ENCODE measurements at places on chromosomes 6 and 20.
A peak's percentile ranks its signal among the peaks of the same experiment; 100 is the strongest.

- peak; percentile 36 for DNase-seq
Measured at GRCh38 chr6:152983637-152984512, 1.0 kb upstream of the FBXO5 start.

DNA sequence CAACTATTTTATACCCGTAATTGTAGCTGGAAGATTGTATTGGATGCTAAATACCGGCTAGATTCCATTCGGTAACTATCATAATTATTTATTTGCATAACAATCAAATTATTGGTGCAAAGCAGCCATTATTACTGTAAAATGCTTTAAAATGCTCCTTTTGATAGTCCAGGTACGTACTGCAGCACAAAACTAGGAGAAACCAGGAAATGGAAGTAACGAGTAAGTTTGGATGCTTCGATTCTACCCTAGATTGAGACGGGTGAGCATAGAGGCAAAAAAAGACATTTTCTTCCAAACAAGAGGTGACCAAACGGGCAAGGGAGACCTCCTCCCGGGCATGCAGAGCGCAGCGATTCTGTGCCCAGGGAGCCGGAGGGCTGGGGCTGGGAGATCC, 469 bp upstream of the XRN2 start:
- DNase-seq = no peak

DNA sequence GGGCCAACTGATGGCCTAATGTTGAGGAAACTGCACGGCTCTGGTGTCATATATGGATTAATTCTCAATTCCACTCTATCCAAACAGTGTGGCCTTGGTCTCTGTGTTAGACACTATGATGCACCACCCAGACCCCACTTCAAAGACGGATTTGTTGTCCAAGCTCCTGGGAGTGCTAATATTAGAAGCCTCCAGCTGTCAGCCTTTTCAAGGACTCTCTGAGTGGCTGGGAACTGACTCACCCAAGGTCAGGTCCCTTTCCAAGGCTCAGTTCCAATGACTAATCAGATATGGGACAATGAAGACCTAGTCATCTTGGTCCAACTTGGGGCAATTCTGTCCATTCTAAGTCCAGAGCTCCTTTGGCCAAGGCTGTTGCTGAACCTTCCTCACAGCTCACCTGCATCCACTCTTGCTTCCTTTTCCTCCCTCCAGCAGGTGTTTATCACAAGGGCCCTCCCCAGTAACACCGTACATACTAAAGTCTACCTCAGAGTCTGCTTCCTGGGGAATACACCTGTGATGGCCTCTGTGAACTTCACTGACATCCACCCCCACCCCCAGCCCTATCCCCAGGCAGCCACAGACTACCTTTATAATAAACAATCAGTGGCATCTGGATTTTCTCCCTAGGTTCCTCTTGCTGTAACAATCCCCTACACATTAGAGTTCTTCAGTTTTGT, 7.2 kb upstream of the IL20RA start:
- no peak for DNase-seq

DNA sequence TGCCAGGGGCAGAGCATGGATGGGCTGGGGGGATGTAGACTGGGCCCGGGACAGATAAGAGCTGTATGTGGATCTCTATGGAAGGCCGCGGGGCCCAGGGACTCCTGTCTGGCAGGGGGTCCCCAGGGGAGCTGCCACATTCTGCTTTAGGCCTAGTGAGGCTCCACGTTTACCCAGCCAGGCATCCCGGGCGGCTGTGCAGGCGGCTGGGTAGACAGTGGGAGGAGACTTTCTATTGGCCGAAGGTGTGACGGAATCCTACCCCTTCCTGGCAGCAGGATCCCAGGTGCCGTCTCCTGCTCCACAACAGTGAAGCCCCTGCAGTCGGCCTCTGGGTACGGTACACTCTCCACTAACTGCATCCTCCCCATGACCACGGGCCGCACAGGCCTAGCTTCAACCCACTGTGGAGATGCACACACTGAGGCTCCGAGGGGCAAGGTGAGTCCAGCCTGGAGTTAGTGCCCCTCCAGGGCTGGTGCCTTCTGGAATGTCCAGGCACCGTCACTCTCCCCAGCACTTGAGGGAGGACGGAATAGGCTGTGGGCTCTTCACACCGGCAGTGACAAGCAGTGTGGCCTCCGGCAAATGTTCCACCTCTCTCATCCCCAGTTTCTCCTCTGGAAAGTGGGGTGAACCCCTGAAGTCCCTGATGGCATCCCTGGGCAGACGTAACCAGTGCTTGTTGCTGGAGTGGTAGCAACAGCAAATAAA, 36.8 kb upstream of the ZBP1 start:
- no peak for DNase-seq

DNA sequence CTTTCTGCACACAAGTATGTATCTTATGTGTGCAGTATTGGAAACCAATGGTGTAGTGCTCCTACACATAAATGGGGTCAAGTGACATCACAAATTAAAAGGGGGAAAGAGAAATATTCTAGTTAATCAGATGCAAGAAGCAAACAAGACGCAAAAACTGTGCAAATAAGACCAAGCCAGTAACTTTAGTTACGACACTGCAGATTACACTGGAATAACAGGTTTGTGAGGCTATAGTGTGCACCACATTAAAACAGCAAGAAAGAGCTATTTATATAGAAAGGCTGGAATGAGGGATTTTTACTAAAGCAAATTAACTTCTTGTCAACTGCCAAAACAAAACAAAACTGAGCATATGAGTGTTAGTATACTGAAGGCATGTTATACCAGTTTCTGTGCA, 45.8 kb downstream of the NR2E1 start:
- no peak for DNase-seq

- DNase-seq = no peak
Measured at GRCh38 chr6:35035481-35036030, 105.6 kb downstream of the TCP11 start.

DNA sequence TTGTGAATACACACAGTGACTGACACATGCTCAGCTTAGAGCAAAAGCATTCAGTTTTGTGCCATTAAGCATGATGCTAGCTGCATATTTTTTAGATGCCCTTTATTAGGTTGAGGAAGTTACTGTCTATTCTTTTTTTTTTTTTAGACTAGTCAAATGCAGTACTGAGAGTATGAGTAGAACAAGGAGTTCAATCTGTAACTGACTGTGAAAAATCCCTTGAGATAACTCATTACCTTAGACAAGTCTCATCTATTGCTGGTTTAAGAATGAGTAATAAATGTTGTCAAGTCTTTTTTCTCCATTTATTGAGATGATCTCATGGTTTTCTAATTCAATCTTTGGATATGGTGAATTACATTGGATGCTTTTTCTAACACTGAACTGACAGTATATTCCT, 23.2 kb downstream of the AHI1 start:
- no peak for DNase-seq

- no peak for DNase-seq
Measured at GRCh38 chr20:56454754-56455153, 13.7 kb upstream of the RTF2 start.

- DNase-seq = no peak
Measured at GRCh38 chr20:63002511-63002910, 4.3 kb downstream of the BHLHE23 start.

- DNase-seq = no peak
Measured at GRCh38 chr6:122712093-122712447, 67.4 kb upstream of the FABP7 start.

- DNase-seq = no peak
Measured at GRCh38 chr20:4635781-4636180, 85.9 kb upstream of the PRND start.

DNA sequence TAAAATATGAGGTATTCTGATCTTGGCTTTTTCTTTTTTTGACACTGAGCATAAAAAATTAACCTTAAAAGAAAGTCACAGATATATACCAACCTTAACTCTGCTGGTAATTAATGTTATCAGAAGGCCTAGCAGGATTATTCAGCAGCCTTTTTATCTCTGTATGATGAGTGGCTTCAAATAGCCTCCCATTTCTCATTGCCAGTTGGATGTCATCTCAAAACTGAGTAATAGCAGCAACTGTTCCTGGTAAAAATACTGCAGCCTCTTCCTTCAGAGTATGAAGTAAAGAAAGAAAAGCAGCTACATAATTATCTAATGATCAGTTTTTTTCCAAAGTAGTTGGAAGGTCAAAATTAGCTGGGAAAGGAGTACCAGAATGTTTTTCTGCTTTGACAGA, 24.9 kb upstream of the HDGFL1 start:
- DNase-seq = no peak

DNA sequence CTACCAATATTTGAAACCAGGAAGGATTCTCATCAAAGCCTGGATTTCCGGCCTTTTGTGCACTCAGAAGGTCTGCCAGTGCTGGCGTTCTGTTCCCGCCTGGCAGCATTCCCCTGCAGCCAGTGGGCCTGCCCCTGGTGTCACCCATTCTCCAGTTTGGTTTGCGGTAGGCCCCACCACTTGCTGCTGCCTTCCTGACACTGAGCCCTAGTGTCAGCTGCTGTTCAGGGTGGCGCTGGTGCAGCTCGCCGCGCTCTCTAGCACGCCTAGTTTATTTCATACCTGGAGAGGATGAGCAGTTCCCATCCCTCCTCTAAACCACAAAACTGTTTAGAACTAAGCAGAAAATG, 9.5 kb downstream of the NPEPL1 start:
- no peak for DNase-seq

DNA sequence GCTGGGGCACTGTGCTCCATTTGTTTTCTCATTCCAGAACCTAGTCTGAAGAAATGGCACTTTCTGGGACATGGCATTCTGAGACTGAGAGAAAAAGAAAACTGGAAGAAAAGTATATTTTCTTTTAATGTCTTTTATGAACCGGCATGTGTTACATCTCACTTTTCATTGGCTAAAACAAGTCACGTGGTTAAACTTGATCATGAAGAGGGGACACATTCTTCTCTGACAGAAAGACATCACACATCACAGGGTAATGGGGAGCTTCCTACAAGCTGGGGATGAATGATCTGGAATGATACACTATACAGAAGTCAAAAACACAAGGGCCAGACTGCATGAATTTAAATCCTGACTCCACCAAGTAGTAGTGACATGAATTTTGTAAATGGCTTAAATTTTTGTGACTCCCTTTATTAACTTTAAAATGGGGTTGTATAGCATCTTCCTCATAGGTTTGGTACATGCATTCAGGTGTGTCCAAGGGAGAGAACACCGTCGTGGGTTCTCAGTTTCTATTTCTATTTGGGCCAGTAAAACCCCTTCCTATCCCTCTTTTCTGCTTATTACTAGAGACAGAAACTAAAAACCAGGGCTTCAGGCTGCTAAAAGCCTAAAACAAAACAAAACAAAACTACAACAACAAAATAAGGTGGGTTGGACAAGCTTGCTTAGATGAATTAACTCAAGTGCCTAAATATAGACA, 61.7 kb upstream of the GFRAL start:
- no peak for DNase-seq

DNA sequence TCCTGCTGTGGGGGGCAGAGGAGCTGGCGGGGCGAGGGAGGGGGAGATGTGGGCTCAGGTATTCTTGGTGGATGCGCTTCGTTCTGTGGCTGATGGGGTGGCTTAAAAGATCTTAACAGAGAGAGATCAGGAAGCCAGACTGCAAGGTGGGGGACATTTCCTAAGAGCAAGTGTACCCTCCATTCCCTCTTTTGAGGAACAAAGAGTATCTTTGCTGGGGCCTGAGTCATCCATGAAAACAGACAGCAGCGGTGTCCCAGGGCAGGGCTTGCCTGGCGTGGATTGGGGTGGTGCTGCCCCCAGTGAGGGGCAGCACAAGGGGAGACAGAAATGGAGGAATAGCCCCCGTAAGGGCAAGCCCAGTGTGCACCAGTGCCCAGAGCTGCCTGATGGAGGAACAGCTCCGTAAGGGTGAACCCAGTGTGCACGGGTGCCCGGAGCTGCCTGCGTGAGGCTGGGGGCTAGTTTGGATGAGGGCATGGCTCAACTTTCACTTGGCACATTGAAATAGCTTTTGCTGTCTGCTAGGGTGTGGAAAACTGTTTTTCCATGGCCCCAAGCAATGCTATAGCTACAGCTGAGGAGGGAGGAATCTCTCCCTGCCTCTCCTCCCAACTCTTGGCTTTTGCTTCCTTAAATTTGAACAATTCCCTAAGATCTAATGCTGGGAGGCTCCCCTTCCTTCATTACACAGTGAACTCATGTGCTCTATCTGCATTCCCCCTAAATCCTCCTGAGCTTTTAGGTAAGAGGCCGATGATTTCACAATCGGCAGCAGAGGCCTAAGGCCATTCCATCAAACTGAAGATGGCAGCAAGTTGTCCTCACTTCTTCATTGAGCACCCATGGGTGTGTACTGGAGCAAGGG, 12.9 kb downstream of the MAPK13 start:
- no peak for DNase-seq

GRCh38 chr6:117444600-117444999, 18.9 kb upstream of the ROS1 start:
- DNase-seq = no peak

DNA sequence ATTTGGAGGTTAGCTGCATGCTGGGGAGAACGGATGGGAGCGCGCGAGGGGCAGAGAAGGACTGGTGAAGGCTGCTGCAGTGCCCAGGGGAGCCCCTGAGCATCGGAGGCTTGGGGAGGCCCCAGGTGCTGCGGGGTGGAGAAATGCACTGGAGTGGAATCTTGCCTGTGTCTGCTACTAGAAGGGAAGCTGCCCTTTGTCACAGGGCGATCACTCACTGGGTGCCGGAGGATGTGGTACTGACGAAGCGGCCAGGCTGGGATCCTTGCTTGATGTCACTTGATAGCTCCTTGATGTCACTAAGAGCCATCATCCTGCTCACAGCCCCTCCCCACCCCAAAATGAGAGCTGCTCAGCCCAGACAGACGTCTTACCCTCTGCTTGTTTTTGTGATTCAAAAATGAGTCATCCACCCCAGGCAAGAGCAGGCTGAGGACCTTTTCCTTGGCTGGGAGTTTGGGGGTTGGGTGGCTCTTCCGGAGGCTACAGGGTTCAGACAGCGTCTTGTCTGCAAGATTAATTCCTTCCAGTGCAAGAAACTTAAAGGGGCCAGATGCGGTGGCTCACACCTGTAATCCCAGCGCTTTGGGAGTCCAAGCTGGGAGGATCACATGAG, 62.6 kb upstream of the PMEPA1 start:
- DNase-seq = peak; percentile 72

- DNase-seq = no peak
Measured at GRCh38 chr6:34143884-34144580, 1.9 kb downstream of the GRM4 start.

DNA sequence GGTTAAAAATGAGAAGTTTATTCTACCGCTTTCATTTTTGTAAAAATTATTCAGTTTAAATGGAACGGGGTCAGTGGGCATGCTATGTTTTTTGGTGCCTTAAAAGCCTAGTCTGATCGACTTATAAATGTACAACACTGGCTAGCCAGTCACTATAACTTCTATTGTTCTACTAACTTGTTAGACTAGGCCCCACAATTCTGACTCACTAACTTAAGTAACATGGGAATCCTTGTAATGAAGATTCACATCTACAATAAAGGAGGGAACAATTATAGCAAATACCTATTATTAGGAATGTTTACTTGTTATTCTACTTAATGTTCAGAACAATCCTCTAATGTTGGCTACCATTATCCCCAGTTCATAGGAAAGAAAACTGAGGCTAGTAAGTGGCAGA, 28.5 kb downstream of the REPS1 start:
- no peak for DNase-seq

- no peak for DNase-seq
Measured at GRCh38 chr20:32278199-32278643, 770 bp downstream of the KIF3B start.

Data from Jurkat, Clone E6-1 (cell line).